ENCODE measurements at places on chromosomes 7 and 10.

- no peak for DNase-seq
Observed at GRCh38 chr7:49433794-49434193, 339.6 kb upstream of the VWC2 start.

GRCh38 chr10:69716711-69717560 is 84.8 kb upstream of the COL13A1 start:
- no peak for DNase-seq

DNA sequence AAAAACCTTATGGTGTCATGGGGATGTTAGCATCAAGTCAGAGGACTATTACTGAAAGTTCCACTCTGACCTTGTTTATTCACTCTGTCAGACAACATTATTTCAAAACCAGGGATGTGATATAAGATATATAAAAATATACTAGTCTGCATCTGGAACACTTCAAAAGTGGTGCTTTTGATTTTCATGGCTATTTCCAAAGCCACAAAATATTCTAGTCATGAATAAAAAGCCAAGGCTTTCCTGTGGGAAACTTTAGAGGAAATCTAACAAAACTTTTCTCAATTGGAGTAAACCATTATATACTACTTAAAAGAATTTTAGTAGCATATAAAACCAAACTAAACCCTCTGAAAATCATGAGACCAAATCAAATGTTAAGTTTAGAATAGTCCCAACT is 205.2 kb downstream of the TMEM26 start:
- DNase-seq: no peak

- no peak for DNase-seq
Observed at GRCh38 chr10:115854740-115855435, 418.1 kb downstream of the GFRA1 start.

- no peak for DNase-seq
Observed at GRCh38 chr10:102426803-102427287, 5.5 kb downstream of the CUEDC2 start.

GRCh38 chr7:143003393-143004051 is 23.4 kb downstream of the OR9A2 start:
- peak; percentile 13 for DNase-seq

DNA sequence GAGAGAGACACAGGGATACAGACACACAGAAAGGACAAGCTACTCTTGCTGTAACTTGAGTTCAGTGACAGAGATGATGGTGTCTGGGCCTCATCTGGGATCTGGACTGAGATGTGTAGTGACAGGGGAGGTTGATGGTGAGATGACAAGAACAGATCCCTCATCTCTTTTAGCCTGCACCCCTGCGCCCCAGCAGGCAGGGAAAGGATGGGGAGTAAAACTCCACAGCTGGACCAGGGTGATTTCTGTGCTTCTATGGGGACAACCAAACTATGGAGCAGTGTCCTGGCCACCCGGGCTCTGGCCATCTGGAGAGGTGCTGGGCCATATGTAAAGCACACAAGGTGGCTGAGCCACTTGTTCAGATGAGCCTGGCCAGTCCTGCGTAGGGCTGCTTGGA is 4.5 kb upstream of the LRRC18 start:
- DNase-seq: no peak

GRCh38 chr10:23384364-23384763 is 39.8 kb upstream of the C10orf67 start:
- DNase-seq: no peak

GRCh38 chr10:101780187-101780817 is 2.9 kb downstream of the NPM3 start:
- no peak for DNase-seq

DNA sequence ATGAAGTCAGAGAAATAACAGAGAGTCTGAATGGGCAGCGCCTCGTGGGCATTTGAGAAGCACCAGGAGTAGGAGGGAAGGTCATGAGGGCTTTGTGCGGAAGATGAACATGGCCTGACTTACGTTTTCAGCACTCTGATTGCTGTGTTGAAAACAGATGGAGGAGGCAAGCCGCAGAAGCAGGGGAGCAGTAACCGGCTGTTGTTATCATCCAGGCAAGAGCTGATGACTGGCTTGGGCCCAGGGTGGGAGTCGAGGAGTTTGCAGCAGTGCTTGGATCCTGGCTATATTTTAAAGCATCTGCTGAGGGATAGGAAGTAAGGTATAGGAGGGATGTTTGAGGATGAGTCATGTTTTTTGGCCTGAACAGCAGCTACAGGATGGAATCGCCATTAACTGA is 12.7 kb upstream of the PDLIM1 start:
- no peak for DNase-seq

- DNase-seq: no peak
Observed at GRCh38 chr7:116592445-116592844, 67.6 kb downstream of the CAV1 start.

GRCh38 chr7:135558337-135558767 is 635 bp downstream of the NUP205 start:
- DNase-seq: peak; percentile 54

DNA sequence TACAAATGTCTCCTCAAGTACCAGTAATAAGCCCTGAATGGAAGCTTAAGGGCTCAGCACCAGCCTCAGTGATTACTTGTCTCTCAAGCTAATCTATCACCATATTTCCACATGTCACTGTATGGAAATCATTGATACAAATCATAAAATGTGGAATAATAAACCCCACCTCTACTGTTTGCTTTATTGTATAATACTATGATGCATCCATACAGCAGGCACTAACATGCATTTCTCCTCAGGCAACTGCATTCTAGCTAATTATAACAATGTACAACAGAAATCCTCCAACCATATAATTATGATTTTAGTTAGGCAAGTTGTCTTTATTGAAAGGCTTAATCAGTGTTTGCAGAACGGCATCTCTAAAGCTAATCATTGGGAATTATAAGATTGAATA is 26.2 kb downstream of the CRPPA start:
- DNase-seq: no peak

GRCh38 chr7:139561-140243 is 52.7 kb upstream of the FAM20C start:
- no peak for DNase-seq

DNA sequence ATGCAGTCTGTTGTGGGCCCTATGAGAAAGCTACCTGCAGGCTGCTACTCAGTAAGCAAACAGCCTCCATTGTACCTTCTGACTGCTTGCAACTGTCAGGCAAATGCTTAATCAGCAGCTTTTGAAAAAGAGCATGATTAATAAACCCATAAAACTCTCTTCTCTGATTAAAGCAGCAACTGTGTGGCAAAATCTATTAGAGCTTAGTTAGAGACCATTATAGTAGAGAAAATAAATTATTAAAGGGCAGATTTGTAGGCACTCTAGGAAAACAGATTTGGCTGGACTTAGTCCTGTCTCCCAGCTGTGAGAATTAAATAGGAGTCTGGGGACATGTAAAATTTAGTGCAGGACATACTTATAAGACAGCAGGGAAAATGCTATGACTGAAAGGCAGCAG is 132.5 kb upstream of the WNT16 start:
- no peak for DNase-seq
